Amniotic epithelial cell (primary cell): ENCODE measurements at places on chromosomes 12 and 14.

DNA sequence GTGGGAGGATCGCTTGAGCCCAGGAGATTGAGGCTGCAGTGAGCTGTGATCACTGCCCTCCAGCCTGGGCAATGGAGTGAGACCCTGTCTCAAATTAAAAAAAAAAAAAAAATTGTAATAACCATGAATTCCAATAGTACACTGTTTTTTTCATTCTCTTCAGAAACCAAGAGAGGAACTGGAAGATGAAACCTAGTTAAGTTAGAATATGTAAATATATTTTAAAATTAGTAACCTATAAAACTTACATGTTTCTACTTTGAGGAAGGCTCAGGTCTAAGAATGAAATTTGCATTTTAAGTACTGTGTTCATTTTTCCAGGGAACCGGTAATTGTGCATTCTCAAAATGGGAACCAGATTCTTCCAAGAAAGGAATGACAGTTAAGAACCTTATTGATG lies 18.8 kb downstream of the KNTC1 start:
- DNase-seq, result no peak

DNA sequence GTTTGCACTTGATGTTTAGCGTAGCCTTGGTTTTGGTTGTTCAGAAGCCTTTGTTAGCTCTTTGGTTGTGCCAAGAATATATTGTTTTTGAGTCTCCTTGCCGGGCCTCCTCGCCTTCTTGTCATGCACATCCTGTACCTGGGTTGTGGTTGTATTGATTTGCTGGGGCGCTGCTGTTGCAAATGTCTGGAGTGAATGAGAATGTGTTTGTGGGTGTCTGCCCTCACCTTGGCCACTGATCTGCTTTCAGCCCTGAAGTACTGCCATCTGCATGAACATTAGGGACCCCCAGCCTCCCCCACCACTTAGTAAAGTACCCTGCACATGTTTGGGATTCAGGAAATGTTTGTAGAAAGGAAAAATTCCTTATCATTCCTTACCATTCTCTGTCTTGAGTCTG lies 16.5 kb downstream of the PRKCH start:
- DNase-seq, result no peak

- DNase-seq, result no peak
Measured at GRCh38 chr12:30754383-30754749, 385 bp downstream of the CAPRIN2 start.

- no peak for DNase-seq
Measured at GRCh38 chr12:109288571-109288970, 20.5 kb downstream of the FOXN4 start.

- DNase-seq, result peak; percentile 19
Measured at GRCh38 chr12:78101113-78101876, 270.6 kb downstream of the NAV3 start.

DNA sequence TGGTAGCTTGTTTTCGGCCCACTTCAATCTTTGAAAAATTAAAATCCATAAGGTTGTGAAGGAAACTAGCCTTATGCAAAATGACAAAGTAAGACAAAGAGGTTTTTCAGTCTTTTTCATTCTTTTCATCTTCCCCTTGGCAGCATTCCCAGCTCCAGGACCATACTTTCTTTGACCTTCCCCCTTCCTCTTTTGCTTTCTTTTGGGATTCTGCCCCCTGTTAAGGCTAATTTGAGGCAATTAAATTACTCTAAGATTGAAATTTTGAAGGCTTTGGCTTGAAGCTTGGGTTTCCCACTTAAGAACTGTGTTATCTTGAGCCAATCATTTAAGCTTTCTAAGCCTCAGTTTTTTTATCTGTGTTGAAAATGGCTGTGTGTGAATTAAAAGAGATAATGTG lies 124.9 kb downstream of the DACT1 start:
- no peak for DNase-seq

DNA sequence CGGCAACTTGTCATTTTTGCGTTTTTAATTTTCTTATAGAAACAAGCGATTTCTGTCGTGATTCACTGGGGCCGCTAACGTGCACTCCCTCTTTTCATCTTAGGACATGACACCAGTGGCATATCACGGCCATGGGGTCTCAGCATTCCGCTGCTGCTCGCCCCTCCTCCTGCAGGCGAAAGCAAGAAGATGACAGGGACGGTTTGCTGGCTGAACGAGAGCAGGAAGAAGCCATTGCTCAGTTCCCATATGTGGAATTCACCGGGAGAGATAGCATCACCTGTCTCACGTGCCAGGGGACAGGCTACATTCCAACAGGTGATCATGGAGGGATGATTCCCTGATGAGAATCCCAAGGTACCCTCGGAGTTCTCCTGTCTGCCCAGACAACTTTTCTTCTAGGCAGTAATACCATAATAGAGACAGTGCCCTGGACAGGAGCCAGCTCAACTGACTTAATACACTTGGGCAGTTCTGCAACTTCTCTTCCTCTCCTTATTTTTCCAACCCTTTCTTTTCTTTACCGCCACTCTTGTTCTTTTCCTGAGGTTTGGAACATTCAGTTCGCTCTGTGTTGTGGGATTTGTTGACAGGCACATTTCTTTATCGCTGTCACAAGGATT lies 821 bp downstream of the TMEM106C start:
- no peak for DNase-seq
